ENCODE measurements at places on chromosomes 1 and 21.
A peak's percentile ranks its signal among the peaks of the same experiment; 100 is the strongest.

- DNase-seq = no peak
Measured at GRCh38 chr1:150259758-150260669, 2.4 kb downstream of the CA14 start.

GRCh38 chr1:22321917-22322316 lies 129.7 kb upstream of the ZBTB40 start:
- no peak for DNase-seq

GRCh38 chr21:43826623-43826974 lies 37.2 kb downstream of the RRP1 start:
- no peak for DNase-seq

GRCh38 chr1:234368320-234369032 lies 4.8 kb upstream of the COA6 start:
- DNase-seq = no peak

DNA sequence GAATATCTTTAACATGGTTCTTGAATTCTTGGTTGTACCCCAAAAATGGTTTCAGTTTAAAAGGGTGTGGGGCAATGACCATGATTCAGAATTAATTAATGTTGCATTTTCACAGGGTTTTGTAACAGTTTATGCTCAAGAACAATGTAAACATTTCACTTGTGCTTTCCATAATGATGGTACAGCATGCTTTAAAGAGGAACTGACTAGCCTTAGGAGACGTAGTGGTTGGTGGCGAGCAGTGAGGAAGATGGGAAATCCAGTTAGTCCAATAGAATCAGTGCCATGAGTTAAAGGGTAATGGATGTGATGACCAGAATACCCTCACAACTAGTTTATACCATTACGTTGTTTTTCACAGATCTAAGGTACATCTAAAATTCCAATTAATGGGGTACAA lies 138.0 kb downstream of the HS2ST1 start:
- no peak for DNase-seq

DNA sequence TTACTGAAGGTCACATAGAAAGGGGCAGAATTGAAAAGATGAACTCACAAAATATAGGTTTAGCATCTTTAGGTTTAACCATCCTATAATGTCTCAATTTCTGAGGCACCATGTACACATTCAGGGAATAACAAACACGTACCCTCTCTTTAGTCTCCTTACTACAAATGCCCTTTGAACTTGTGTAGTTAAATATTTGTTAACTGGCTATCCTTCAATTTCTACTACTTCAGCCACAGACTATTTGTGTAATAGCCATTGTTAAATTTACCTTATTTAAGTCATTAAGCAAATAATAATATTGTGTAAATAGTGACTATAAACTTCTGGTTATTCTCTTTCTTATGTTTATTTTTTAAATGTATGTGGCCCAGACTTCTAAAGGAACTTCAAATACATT lies 600.5 kb downstream of the KCNT2 start:
- DNase-seq = no peak

GRCh38 chr1:25959611-25960010 lies 38.3 kb downstream of the PAFAH2 start:
- no peak for DNase-seq

GRCh38 chr1:205458777-205459566 lies 3.1 kb upstream of the BLACAT1 start:
- no peak for DNase-seq

DNA sequence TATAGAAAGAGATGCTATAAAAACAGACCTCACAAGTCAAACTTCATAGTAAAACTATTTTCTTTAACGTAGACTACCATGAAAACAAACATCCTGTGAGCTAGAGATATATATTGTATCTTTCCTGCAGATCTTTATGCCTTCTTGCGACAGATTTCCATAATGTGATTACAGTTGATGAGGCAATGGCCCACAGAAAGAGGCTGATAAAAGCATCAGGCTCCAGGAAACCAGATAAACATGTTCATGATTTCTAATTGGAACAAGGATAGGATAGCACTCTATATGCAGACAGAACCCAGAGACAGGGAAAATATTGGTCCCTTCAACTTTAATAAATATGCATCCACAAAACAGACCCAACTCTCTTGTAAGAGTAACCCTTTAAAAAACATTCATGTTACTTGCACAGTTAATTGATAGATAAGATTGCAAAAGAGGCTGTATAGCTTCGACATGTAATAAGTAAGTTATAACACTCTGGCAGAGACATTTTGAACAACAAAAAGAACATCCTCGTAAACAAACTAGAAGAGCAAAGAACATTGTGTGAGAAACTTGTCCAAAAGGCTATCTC lies 329.4 kb downstream of the AGBL4 start:
- DNase-seq = no peak

DNA sequence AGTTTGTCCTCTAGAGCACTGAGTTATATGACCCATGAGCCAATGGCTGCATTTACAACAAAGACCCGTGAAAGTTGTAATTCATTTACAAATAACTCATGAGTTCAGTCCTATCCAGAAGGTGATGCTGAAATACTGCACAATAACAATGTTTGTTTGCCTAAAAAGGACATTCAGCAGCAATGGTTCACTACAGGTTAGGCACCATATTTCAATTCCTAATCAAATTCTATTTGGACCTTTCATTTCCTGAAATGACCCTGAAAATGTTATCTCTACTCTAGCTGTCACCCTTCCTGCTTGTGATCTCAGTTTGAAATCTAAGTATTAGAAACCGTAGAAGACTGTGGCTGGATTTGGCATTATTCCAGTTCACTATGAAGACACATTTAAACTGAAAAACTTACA lies 191.2 kb upstream of the SAMSN1 start:
- DNase-seq = no peak

- no peak for DNase-seq
Measured at GRCh38 chr1:151443846-151444782, 15.2 kb downstream of the POGZ start.

- DNase-seq = no peak
Measured at GRCh38 chr1:26733982-26734381, 38.2 kb downstream of the ARID1A start.

DNA sequence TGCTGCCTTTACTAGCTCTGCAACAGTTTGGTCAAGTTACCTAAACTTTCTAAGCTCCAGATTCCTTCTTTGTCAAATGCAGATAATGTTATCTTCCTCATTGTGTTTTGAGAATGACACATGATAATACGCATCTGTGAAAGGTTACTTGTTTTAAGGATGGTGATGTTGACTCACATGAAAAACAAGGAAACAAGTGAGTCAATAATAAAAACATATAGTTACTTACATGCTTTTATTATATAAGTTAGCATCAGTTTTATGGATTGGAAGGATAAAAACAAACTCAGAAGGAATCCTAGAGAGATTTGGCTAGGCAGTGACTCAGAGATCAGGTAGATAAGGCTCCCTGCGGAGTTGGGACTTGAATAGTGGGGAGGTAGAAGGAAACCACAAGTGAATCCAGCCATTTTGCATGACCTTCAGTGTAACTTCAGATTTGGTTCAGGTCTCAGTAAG lies 144.6 kb downstream of the LMO4 start:
- DNase-seq = no peak

DNA sequence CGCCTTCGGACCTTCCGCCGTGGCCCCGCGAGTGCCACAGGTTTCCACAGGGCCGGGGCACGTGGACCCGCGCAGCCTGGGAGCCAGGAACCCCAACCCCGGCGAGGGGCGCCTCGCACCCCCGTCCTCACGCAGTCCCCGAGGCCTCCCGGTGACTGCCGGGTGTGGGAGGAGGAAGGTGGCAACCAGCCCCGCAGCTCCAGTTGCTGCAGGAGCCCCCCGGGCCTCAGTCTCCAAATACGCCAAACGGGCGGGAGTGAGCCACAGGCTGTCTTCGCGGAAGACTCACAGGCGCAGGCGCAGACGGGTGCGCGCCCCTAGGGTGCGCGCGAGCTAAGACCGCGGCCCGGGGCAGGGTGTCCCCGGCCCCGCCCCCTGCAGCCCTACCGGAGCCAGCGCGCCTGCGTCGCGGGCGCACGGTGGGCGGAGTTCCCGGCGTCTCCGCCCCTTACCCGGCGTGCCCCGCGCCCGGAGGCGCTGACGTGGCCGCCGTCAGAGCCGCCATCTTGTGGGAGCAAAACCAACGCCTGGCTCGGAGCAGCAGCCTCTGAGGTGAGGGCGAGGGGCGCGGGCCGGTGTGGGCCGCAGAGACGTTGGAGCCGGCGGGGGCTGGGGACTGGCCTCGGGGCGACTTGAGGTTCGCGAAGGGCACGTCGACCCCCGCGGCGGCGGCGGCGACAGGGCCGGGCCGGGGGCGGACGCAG lies at the start of gene ARF1:
ARF1 (plus strand) TSS at position 495 of the 704 bp plus-strand sequence. CDS start 14,407 bp downstream, outside the sequence.
- peak; percentile 95 for DNase-seq

GRCh38 chr1:228148196-228148861 lies 1.4 kb upstream of the GJC2 start:
- no peak for DNase-seq

DNA sequence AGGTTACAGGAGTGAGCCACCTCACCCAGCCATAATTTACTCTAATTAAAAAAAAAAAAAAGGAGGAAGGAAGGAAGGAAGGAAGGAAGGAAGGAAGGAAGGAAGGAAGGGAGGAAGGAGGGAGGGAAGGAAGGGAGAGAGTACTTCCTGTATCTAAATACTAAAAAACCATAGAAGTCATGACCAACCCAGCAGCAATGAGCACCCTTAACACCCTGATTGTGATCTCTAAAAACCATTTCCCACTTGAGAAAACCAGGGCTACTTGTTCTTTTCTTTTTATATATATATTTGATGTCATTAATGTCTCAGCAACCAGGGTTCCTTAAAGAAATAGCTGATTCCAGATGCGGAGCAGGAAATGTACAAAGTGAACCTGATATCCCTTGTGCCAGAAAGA lies 31.2 kb downstream of the ARID4B start:
- DNase-seq = no peak

DNA sequence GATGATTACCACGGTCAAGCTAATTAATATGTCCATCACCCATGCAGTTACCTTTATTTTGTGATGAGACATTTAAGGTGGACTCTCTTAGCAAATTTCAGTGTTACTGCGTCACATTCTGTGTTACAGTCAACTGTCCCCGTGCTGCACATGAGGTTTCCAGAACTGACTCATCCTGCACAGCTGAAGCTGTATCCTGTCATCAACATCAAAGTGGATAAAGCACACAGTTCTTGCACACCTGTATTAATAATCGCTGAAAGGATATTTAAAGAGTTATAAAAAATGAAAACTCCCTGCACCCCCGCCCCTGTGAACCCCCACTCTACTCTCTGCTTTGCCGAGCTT lies 3.4 kb upstream of the KRTAP10-5 start:
- no peak for DNase-seq

DNA sequence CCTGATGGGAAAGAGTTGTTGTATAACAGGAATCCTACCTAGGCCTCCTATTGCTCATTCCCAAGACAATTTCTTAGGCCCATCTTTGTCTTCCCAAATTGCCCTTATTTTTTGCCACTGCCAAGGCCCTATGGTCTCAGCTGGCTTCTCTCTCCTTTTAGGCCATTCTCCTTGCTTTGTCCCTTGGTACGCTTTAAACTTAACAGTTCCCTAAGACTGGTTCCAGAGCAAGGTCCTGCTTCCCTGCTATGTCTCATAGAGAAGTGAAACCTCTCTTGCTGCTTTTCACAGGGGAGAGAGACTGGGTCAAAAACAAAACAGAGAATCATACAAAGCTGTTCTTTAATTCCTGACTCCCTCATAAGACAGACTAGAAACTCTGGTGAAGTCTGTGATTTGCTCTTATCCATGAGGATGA lies 77.1 kb downstream of the XCL2 start:
- DNase-seq = no peak

- DNase-seq = no peak
Measured at GRCh38 chr21:37228003-37228400, 39.1 kb downstream of the VPS26C start.

- no peak for DNase-seq
Measured at GRCh38 chr1:27489501-27489972, 430 bp downstream of the WASF2 start.

DNA sequence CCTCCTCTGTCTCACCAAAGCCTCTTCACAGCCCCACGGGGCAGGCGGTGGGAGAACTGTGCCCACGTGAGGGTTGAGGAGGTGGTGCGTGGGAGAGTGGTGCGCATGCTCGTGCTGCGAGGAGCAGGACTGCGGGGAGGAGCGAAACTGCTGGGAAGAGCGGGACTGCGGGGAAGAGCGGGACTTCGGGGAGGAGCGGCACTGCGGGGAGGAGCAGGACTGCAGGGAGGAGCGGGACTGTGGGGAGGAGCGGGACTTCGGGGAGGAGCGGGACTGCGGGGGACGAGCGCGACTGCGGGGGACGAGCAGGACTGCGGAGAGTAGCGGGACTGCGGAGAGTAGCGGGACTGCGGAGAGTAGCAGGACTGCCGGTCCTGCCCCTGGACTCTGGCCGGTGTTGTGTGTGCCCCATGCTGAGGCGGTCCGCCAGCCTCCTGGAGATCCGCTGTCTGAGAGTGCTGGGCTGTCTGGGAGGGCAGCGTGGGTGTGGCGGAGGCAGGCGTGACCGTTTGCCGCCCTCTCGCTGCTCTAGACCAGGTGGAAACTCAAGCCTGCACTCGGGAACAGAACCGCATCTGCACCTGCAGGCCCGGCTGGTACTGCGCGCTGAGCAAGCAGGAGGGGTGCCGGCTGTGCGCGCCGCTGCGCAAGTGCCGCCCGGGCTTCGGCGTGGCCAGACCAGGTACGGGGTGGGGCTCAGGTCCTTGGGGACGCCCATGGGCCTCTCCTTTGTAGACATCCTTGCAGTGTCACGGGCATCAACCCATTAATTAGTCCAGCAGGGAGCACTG lies 24.6 kb downstream of the TNFRSF1B start:
- no peak for DNase-seq

DNA sequence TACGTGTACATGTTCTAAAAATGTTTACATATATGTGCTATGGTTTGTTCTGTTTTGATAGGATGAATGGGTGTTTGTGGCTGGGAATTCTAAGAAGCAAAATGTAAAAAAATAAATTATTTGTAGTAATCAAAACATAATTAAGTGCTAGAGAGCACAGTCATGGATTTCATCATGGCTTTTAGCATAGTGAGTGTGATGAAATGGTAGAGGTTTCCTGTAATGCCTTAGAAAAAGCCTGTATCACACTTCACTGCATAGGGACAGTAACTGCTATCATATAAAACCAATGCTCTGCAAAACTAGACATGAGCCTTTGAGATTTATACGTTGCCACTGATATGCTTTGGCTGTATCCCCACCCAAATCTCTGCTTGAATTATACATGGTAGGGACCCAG lies 99.8 kb downstream of the PTGER3 start:
- DNase-seq = no peak

- DNase-seq = no peak
Measured at GRCh38 chr1:172790245-172790644, 131.3 kb downstream of the FASLG start.

DNA sequence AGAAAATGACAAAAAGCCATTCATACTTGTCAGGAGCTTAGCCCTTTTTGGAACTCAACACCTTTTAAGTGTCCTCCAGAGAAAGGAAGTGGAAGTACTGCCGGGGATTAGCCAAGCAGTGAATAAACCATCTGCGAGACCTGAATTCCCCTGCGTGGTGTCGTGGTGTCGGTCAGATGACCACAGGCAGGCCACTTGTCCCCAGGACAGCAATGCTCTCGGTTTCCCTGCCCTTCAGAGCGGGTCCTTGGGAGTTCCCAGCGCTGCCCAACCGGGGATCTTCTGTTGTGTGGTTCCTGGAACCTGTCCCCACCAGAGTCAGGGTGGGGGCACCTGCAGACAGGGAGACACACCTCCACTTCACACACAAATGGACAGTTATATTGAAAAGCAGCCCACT lies 9.2 kb downstream of the GPR157 start:
- no peak for DNase-seq

All from activated gamma-delta T cell (primary cell).